ENCODE measurements at places on chromosomes 1 and 21.
A peak's percentile ranks its signal among the peaks of the same experiment; 100 is the strongest.

DNA sequence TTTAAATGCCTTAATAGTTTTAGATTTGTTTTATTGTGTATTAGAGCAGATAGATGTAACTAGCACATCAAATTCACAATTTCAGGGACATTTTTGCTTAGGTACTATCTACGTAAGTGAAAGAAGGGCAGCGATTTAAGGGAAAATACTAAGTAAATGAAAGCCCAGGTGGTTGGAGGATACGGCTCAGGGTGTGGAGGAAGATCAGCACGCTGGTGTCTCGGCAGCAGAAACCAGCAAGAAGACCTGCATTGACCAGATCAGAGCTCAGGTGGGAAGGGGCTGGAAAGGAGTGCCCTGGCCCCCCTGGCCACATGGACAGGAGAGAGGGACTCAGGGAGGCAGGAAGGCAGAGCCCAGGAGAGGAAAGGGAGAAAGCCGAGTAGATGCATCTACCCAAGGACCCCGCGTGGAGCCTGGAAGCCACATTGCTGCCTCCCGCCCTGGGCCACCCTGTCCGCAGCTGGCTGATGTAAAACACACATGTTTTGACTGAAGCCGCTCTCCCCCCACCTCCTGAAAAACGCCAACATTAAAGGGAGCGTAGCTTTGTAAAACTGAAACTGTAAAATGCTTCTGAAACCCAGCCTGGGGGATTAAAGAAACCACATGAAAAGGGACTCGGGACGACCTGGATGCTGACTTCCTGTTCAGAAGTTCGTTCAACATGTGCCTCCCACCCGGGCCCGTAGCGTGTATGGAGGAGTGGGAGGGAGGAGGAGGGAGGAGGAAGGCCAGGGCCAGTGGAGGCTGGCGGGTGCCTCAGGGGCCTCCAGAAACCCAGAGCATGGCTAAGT, 72.6 kb upstream of the TARDBP start:
- no peak for DNase-seq

DNA sequence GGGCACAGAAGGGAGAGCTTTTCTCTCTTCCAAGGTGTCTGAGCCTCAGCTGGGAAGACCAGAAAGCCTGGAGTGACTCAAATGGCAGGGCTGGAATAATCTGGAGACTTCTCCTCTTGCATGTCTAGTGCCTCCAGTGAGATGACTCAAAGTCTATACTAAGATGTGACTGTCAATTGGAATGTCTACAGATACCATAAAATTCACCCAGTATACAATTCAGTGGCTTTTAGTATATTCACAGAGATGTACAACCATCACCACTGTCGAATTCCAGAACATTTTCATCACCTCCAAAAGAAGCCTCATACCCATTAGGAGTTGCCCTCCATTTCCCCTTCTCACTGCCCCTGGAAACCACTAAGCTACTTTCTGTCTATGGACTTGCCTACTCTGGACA, 47.9 kb upstream of the CNN3 start:
- DNase-seq: peak; percentile 87

GRCh38 chr1:245996811-245997210, 510.3 kb downstream of the SMYD3 start:
- no peak for DNase-seq

DNA sequence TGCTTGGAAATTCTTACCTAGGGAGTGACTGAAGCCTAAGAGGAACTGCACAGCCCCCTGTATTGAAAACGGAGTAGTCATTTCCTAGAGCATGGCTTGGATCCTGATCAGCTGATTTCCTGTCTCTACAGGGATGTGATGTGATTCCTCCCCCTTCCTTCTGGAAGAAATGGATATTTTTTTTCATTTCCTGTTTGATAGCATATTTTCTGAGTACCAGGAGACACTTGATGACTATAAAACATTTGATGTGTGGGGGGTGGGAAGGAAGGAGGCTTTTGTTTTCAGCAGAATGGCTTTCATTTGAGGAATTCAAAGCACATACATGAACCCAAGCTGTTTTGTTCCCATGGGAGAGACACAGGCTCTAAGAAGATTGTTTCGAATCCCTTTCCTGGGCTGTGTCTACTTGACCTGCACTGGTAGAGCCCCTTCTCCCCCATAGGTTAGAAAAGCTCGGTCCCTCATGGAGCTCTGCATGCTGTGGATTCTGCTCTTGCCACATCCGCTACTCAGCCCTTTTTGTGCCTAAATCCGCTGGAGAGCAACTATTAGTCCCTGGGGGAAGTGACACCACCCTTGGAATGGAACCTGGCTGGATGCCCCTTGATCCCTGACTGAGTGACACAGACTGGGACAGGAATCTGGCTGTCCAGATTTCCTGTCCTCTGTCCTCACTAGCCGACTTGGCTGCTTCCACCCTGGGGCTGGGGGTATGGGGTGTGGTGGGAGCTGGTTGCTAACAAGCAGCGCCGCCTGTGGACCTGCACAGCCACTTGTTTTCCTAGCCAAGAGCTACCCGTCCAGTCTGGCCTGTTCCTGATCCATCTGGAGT, 71.8 kb upstream of the MACF1 start:
- peak; percentile 43 for DNase-seq

DNA sequence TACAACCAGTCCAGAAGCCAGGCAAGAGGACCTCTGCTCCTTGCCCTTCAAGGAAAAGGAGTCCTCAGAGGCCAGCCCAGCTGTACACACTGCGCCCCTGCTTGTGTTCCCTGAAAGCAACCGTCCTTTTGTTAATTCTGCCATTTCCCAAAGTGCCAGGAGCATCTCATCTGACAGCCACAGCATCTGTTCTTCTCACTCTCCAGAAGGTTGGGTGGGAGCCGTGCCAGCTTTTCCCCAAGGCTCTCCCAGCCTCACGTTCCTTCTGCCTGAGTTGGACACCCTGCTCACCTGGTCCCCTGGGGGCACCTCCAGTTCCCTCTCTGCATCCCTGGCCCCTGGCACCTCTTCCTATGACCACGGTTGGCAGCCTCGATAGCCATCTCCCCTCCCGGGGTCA, 10.5 kb upstream of the CNTN2 start:
- no peak for DNase-seq

- DNase-seq: no peak
These were observed 3.8 kb upstream of the RAB7B start for GRCh38 chr1:206006946-206007345.

Data from HS-5 (cell line).